CD4-positive, alpha-beta T cell treated with Interleukin-15 for 1 hour (primary cell): ENCODE measurements at places on chromosomes 4 and X.

DNA sequence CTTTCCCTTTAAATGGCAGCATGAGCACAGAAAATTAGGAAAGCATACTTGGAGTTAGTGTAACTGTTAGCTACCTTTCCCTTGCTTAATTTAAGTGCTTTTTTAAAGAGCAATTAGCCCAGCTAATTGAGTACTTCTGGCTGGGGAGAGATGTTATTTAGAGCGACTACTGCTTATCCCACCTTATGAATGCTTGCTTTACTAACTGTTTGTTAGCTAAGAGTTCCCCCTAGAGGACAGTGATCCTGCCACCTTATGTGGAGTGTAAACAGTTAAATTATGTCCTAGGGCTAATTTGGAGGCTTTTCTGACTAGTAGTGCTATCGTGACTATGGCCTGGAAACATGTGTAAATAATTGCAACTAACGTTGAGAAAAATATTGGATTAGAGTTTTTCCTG, 909.4 kb downstream of the FSTL5 start:
- DNase-seq: no peak

DNA sequence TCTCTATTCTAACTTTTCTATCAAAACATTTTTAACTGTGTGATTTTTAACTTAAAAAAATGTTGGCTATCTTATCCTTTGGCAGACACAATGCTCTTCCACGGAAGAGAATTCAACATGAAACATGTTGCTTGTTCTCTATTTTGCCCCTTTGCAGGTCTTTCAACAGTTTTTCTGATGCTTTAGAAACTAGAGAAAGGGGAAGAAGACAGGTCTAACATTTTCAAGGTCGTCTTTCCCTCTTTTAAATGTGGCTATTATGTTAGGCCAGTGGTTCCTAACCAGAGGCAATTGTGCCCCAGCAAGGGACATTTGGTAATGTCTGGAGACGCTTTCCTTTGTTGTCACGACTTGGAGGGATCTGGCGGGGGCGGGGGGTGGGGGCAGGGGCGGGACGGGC, 95.0 kb downstream of the SH3KBP1 start:
- no peak for DNase-seq

DNA sequence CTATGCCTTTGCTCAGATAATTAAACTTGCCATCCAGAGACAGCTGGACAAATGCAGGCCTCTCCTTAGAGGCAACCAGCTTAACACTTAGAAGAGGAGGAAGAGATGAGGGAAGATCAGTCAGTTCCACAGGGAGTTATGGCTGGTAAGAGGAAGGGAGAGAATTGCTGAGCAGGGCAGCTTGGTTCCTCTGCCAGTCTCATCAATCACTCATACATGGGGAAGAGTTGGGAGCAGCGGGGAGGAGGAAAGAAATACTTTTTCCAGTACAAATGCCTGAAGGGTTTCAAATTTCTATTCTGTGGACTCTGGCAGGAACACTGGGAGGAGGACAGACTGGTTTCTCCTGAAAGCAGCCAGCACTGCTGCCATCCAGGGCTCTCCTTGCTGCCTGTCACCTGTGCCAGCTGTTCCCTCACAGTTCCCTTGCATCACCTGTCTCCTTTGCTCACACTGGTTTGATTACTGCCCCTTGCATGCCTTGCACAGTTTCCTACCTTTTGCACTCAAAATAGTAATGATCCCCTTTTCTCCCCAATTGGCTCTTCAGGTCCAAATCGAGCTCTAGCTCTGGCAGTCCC, 59.5 kb downstream of the PGRMC2 start:
- no peak for DNase-seq

DNA sequence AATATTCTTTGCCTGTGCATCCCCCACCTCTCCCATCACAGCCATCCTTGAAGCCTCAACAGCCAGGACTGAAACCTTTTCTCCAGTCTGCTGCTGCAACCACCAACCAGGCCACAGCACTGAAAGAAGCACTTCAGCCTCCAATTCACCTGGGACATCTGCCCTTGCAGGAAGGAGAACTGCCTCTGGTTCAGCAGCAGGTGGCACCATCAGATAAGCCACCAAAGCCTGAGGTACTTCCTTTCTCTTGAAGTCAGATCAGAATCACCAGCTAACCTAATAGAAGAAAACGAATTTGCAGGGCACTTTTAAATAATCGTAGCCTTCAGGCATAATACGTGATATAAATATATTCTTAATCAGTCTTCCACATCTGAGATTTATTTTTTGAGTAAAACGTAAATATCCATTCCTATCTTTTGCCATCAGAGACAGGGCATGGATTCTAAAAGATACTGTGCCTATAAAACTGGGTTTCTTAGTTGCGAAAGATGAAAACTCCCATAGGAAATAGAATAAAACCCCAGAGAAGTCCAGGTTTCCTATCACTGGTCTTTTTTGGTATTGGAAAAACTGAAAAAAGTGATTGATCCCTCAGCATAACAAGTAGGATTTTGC, 9.5 kb downstream of the AMBN start:
- DNase-seq: peak; percentile 76

DNA sequence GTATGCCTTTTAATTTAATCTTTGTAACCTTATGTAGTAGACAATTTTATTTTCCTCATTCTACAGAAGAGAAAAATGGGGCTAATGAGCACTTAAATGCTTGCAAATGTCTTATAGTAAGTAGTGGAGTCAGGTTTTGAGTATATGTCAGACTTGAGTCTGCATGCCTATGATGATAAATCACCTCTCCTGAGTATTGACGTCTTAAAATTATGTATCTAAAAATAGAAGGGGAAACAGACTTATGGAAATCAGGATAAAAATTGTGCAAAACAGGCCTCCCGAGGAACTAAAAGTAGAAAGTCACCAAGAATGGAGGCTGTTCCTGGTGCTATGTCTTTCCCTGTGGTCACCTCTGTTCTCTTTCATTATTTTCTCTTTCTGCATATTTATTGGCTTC, 92.7 kb downstream of the STIM2 start:
- DNase-seq: no peak

- no peak for DNase-seq
Observed at GRCh38 chr4:75015627-75016026, 82.7 kb downstream of the PARM1 start.

- DNase-seq: no peak
Observed at GRCh38 chrX:70525733-70526132, 81.1 kb downstream of the DLG3 start.

DNA sequence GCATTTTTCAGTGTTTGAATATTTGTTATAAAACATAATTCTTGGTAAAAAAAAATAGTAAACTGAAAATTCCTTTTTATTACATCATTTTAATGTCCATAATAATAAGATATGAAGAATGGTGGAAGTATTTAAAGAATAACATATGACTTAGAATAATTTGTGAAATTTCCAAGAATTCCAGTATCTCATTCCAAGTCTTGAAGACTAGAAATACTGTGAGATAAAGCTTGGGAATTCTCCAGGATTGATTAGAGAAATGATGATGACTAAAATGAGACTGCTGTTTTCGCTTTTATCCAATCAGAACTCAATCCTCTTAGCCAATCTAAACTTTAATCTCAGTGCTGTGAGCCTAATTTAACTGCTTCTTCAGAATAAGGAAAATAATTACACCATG, 184.2 kb upstream of the HCCS start:
- DNase-seq: no peak

GRCh38 chrX:30521440-30522182, 56.0 kb downstream of the TASL start:
- DNase-seq: no peak
